ENCODE measurements at places on chromosomes 12 and 14.

- no peak for DNase-seq
These were observed 4.8 kb downstream of the MED6 start for GRCh38 chr14:70595443-70596185.

DNA sequence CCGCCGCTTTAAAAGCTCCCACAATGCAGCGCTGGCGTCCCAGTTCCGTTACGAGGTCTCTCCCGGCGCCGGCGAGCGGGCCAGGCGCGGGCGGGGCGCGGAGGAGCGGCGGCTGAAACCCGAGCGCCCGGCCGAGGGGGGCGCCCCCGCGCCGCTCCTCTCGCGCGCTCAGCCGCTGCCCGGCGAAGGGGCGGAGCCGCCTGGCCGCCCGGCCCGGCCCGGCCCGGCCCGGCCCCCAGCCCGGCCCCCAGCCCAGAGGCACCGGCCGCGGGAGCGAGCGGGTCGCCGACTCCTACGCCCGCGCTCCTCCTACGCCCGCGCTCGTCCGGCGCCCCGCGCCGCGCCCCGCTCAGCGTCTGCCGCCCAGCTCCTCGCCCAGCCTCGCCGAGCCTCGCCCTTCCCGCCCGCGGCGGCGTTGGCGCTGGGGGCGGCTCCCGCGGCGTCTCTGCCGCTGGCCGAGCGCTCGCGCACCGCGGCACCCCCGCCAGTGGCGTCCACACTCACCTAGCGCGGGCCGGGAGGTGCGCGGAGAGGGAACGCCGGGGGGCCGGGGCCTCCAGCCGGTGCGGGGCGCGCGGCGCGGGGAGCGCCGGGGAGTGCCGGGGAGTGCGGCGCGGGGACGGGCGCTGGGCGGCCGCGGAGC is at the start of gene RASSF8:
Gene RASSF8 (plus strand): TSS at position 255 of the 643 bp plus-strand sequence. CDS start 96,662 bp downstream, outside the sequence.
- no peak for DNase-seq

DNA sequence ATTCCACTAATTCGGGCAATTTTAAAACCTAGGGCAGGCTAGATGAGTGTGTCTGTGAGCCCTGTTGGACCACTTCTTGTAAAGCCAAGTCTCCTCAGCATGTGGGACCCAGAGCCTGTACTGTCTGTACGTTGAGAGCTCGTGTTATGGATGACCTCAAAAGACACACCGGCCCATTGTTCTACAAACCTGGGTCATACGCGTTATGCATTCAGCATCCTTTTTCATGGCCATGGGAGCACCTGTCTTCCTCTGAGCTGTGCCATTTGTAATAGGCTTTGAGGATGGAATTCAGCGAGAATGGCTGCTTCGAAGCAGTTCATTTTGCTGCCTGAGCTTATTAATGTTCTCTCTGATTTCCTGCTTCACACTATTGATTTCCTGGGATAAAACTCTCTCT is 15.0 kb downstream of the WSCD2 start:
- no peak for DNase-seq

- no peak for DNase-seq
These were observed 29.2 kb downstream of the GNS start for GRCh38 chr12:64729909-64730587.

DNA sequence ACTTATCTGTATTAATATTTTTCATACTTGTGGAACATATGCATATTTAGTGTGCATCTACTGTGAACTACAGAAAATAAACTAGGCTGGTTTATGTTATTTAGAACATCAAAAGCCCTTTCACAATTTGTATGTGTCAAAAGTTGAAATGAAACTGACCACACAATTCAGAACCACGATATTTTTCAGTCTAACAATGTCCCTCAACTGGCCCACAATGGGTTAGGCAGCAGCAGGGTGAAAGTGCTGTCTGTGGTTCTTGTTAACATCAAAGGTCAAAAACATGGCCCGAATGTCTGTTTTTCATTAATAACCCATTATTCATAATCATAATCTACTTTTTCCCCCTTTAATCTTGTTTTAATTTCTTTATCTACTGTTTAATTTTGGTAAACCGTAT is 559.9 kb upstream of the ATP2B1 start:
- DNase-seq: no peak

- no peak for DNase-seq
These were observed 49.2 kb upstream of the PNMA1 start for GRCh38 chr14:73763396-73763795.

DNA sequence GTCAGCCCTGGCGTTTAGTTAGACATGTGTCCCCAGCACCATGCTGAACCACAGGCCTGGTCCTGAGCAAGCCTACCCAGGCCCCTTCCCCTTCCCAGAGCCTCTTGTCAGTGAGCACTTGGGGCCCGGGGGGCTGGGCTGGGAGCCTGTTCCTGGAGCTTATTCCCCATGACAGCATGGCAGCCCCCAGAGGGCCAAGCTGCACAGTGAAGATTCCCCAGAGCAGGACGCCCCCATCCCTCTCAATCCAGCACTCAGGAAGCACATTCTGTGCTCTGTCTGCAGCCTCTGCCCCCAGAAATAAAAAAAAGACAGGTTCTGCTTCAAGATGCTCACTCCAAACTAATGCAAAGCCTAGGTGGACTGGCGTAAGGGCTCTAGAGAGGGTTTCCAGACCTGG is 117.3 kb downstream of the LGMN start:
- no peak for DNase-seq

DNA sequence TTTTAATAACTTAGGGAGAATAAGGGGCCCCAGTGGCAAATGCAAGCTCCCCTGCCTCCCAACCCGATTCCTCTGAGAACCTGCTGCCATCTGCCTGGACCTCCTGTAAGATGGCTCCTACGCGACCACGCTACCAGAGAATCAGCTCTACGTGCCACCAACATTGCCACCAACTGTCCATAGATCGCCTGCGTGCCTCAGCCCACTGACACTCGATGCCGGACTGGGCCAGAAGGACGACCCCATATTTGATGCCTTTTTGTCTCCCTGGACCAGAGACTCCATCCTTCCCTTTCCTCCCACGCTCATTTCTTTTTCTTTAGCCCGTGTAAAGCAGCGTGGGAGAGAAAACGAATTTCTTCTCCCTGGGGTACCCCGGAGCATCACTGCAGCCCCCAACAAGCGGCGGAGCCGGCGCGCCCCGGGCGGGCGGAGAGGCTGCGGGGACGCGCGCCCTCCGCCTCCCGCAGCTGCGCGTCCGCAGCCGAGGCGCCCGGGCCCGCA is 565 bp upstream of the KLHL42 start:
- no peak for DNase-seq

DNA sequence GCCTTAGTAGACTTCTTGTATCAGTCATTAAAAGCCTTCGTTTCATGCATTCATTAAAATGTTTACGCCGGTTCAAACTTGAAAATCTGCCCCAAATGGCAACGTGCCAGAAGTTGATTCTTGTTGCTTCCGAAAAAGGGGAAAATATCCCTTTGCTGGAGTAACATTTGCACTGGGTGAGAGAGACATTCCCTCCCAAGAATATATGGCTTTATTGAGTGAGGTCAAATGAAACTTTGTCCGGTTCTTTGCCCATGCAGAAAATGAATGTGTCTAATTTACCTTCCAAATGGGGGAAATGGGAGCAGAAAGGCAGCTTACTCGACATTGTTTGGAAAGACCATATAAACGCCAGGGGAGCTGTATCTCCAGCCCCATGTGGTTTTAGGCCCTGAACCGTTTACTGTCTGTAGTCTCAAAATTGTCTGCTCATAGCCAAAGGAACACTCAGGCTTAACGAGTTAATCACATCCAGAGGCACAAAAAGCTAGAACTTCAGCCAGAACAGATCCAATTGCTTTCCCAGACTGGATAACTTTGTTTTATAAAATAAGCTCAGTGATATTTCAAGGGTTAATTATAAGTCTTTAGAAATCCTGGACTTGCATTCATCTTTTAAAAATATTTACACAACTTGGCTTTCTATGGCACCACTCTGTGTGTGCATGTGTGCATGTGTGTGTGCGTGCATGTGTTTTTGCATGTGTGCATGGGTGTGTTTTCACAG is 2.9 kb upstream of the EMP1 start:
- DNase-seq: no peak

- no peak for DNase-seq
These were observed 404.4 kb downstream of the TRHDE start for GRCh38 chr12:72676556-72676955.

- DNase-seq: no peak
These were observed 23.2 kb upstream of the SERPINA12 start for GRCh38 chr14:94532447-94532846.

DNA sequence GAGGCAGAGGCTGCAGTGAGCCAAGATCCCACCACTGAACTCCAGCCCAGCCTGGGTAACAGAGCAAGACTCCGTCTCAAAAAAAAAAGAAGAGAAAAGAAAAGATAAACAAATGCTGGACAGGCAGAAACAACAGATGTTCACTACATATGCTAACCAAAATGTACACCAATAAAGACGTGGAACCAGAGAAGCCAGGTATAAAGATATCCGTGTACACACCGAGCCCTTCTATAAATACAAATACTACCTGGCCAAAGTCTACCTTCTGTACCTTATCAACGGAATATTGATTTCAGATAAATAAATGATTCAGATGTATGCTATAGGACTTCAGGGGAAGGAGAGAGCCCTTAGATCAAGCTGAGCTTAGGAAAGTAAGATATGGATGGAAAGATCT is 10.8 kb upstream of the KRT8 start:
- DNase-seq: no peak

GRCh38 chr12:62893276-62893675 is 41.7 kb downstream of the PPM1H start:
- no peak for DNase-seq

GRCh38 chr12:27194644-27195043 is 49.4 kb upstream of the STK38L start:
- DNase-seq: no peak

DNA sequence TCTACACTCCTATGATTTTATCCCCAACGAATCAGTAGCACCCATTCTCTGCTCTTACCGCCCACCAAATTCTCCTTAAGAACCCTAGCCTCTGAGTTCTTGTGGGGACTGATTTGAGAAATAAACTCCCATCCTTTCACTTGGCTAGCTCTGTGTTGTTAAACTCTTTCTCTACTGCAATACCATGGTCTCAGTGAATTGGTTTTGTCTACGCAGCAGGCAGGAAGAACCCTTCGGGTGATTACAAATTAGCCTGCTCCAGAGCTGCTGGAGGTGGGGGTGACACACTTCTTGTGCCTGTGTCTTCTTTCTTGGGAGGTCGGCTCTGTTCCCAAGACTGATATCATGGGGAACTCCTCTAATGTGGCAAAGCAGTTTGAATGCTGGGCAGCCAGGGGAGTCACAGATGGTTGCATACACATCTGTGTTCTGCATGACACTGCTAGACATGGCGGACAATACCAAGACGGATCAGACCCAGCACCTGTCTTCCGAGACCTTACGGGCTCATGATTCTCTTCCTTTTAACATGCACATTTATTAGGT is 1.6 kb upstream of the C1S start:
- DNase-seq: no peak

DNA sequence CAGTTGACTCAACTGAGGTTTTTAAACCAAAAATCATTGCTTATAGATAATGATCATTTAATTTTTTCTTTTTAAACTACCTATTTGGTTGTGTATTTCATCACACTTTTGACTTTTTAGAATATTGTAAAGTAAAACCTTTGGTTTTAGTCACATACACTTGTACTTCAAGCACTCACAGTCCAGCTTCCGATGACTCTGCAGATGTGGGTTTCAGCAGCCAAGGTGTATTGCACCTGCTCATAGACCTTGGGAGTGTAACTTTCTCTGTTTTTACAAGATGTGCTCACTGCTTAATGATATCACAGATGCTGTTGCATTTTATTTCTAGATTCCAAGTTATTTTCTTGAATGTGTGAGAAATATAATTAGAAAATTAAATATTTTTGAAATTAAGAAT is 188.3 kb upstream of the SLC38A2 start:
- DNase-seq: no peak

DNA sequence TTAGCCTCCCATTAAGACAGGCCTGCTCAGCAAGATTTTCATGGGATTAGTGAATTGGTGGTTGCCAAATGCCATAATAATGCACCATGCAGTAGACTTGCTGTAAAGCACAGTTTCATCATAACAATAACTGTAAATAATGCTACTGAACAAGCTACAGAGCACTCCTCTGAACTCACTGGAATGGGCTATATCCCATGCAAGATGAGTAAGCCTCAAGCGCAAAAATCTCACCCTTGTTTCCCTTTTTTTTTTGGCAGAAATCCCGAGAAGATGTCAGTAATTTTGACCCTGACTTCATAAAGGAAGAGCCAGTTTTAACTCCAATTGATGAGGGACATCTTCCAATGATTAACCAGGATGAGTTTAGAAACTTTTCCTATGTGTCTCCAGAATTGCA is 145.9 kb upstream of the HIF1A start:
- DNase-seq: no peak

- no peak for DNase-seq
These were observed 512 bp downstream of the POU6F1 start for GRCh38 chr12:51217133-51217967.

DNA sequence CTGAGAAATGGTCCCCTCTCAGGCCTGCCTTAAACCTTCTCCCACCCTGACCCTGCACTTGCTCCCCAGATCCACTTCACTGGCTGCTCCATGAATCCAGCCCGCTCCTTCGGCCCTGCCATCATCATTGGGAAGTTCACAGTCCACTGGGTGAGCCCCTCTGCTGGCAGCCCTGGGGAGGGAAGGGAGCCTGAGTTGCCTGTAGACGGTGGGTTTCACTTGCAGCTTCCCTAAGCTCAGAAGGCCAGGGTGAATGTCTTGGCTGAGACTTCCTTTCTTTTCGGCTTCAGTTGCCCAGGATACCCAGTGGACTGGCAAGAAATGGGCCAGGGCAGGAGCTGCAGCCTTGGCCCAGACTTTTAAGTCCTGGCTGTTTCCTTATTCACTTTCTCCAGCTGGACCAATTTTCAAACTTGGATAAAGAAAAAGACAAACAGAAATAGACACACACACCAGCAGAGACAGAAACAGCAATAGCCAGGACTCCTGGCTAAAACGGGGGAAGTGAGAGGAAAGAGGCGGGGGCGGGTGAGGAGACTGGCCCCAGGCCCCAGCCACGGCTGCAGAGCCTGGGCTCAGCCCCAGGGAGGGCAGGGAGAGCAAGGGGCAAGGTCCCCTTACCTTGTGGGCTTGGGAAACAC is 2.0 kb downstream of the AQP6 start:
- no peak for DNase-seq

GRCh38 chr12:116919247-116919661 is 8.5 kb downstream of the FBXW8 start:
- DNase-seq: no peak

DNA sequence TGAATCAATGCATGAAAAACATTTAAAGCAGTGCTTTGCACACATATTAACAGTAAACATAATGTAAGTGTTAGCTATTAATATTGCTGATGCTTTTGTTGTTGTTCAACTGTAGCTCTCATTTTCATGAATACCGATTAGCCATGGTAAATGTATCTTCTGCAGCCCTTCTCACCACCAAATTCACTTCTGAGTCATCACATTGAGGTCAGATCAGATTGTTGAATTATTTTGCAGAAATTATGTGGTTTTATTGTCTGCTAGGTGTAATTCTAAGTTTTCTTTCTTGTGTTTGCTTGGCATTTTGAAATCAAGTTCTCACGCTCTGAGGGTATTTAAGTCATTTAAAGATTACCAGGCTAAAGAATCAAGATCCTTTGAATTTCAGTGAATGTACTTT is 74.6 kb downstream of the AKAP6 start:
- no peak for DNase-seq

Data from stimulated activated CD4-positive, alpha-beta T cell treated with anti-CD3 and anti-CD28 coated beads, TNF-alpha, amount 100 ng/mL, for 48 hours (primary cell).